Esophagus squamous epithelium (tissue), 5 donors: ENCODE measurements at places on chromosomes 6 and 20.

DNA sequence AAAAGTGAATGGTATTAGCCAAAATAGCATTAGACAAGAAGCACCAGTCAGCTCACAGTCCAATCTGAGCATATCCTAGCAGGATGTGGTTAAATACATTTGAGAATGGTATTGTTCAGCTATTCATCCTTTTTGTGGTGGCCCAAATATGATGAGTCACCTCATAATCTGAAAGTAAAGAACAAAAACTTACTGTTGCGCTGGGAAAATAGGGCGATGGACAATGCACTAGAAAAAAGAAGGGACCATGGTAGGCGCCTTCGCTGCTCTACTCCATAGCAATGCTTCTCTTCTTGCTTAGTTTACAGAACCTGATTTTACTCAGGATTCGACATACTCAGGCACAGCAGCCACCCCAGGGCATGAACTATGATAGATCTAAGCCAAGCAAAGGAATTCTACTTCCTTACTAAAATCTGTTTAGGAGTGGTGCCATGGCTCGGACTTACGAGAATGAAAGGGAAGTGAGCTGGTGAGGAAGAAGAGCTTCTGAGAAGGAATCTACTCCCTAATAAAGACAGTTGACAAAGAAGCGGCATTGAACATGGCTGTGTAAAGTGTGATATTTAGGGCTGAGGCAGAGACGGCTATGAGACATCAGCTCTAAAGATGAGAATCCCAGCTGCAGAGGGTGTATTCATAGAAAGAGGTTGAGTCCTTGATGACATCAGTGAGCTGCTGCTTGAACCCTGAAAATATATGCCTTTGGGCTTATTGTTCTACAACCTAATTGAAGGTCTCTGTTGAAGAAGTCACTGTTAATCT lies 16.6 kb upstream of the FBXO9 start:
- DNase-seq: no peak

GRCh38 chr20:46725186-46726165 lies 16.0 kb downstream of the SLC2A10 start:
- no peak for DNase-seq

DNA sequence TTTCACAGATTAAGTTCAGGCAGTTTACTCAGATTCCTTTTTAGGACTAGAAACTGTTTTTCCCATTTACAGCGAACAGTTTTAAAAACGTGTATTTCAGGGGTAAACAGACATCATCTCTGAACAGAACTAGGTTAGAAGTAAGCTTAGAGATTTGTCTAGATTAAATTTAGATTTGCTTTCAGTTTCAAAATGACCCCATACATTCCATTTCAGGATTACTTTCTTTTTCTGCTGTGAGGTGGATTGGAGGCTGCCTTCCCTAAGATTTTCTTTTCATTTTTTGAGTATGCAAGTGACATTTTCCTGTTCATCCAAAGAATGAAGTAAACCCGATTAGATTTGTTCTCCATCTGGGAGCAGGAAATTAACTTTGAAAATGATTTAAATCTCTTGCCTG lies 747.2 kb downstream of the KHDRBS2 start:
- no peak for DNase-seq

DNA sequence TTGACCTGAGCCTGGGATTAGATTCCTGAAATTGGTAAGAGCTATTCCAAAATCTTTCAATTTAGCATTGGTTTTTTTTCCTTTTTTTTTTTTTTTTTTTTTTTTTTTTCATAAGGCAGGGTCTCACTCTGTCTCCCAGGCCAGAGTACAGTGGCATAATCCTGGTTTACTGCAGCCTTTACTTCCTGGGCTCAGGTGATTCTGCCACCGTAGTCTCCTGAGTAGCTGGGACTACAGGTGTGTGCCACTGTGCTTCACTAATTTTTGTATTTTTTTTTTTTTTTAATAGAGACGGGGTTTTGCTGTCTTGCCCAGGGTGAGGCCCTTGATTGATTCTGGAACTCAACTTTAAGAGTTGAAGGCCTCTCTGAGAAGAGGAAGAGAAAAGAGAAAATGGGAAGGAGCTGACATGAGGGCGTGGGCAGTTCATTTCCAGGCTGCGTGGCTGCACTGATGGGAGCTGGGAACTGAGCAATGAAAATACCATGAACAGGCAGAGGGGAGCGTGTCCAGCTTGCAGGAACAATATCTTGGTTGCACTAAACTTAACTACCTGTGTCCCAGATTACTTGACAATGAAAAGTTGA lies 24.6 kb downstream of the KDM1B start:
- DNase-seq: no peak

DNA sequence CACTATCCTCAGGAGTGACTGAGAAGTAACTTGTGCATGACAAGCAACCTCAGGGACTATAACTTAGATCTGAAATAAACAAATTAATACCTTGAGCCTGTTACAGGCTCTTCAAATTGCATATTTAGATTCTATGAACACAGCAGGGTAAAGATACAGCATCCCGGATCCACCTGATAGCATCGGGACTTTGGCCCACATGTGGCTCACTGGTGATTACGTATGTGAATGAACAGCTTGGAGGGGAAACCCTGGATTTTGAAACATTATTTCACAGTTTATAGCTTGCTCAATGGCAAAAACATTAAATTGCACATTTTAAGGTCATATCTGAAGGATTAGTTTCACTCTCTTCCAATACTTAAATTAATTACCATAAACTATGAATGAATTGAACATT lies 133.2 kb downstream of the KHDRBS2 start:
- DNase-seq: no peak

GRCh38 chr6:130752267-130752666 lies 74.9 kb upstream of the SMLR1 start:
- DNase-seq: no peak

- DNase-seq: no peak
These were observed 841.1 kb upstream of the MANEA start for GRCh38 chr6:94736236-94736635.

DNA sequence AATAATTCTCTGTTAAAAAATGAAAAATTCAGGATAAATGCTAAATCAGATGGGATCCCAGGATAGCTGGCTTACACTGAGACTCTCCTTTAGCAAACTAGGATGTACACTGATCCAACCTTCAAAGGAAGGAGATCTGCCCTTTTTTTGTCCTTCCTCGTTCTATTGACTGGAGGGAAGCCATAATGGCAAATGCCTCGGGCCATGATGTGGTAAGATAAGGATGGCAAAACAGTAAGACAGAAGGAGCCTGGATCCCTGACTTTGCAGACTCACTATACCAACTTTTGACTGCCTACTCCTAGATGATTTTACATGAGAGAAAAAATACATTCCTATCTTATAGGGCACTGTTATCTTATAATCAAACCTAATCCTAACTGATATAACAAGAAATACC lies 156.9 kb upstream of the BEND3 start:
- no peak for DNase-seq

DNA sequence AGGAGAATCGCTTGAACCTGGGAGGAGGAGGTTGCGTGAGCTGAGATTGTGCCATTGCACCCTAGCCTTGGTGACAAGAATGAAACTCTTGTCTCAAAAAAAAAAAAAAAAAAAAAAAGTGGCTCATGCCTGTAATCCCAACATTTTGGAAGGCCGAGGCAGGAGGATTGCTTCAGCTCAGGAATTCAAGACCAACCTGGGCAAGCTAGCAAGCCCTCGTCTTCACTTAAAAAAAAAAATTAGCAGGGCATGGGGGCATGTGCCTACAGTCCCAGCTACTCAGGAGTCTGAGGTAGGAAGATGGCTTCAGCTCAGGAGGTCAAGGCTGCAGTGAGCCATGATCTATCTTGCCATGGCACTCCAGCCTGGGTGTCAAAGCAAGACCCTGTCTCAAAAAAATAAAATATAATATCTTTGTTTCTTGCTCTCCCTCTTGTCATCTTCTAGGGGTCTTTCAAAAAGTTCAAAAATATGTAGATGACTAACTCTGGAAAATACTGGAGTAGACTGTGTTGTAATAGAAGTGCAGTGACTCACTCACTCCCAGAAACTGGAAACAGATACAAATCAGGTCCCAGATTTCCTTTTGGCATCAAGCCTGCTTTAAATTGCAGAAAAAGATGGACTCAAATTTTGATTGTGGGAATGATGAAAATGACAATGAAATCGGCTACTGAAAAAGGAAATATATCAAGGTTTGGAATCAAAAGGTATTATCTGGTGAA lies 2.8 kb upstream of the GINM1 start:
- DNase-seq: no peak

DNA sequence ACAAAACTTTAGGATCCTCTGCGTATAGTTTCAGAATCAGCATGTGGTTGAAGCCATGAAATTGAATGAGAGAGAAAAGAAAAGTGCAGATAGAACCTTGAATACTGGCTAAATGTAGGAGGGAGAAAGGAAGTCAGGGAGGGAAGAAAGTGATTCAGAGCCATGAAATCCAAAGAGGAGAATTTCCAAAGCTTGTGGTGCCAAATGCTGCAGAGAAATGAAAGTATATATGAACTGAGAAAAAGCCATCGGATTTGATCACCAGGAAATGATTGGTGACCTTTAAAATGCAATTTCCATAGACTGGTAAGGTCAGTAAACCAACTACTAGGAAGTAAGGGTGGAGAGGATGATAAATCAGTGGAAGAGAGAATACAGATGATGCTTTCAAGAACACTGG lies 142.3 kb downstream of the TFAP2A start:
- no peak for DNase-seq

GRCh38 chr20:58459058-58459750 lies 56.0 kb downstream of the APCDD1L start:
- DNase-seq: no peak

- DNase-seq: no peak
These were observed 72.9 kb upstream of the MRAP2 start for GRCh38 chr6:83960664-83961063.

DNA sequence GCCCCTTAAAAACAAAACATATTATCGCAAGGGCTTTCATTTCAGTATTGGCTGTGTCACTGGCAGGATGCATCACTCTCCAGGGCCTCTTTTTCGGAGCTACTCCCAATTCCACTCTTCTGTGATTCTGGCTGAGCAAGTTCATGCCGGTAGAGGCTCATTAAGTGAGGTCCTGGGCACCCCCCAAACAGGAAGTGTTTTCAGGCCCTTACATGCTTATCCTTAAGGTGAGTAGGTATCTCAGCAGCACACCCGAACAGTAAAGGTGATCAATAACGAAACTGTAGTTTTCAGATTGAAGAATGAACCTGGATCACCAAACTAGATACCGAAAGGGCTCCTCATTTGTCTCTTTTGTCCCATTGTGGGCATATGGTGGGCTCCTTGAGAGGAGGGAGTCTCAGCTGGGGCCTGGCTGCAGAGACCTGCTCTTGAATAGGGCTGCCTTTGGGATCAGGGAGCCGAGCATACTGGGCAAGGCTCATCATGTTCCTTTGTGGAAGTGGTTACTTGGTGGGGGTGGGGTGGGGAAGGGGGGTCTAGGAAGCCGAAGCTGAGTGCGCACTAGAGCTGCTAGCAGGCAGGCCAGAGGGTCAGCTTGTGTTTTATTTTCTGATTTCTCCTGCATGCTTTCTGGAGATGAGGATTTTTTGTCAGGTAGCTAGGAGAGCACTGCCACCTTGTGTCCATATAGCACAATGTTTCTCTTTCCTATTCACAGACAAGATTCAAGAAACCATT lies 65.2 kb downstream of the CDS2 start:
- no peak for DNase-seq

- no peak for DNase-seq
These were observed 48.2 kb downstream of the AGPAT4 start for GRCh38 chr6:161225681-161226008.

- no peak for DNase-seq
These were observed 14.7 kb upstream of the RCAN2 start for GRCh38 chr6:46505693-46506512.

DNA sequence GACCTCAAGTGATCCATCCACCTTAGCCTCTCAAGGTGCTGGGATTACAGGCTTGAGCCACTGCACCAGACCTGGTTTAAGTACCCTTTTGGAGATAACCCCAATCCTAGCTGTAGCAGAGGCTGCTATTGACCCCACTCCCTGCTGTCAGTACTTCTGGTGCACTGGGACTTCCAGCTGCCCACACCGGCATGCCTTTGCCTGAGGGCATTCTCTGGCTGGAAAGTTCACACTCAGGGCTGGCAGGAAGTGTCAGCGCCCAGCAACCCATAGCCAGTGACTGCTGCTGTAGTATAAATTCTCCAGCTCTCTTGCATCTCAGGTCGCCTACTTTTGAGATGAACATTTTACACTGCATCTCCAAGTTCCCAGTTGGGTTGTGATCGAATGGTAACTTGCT lies 75.3 kb downstream of the UTRN start:
- no peak for DNase-seq

DNA sequence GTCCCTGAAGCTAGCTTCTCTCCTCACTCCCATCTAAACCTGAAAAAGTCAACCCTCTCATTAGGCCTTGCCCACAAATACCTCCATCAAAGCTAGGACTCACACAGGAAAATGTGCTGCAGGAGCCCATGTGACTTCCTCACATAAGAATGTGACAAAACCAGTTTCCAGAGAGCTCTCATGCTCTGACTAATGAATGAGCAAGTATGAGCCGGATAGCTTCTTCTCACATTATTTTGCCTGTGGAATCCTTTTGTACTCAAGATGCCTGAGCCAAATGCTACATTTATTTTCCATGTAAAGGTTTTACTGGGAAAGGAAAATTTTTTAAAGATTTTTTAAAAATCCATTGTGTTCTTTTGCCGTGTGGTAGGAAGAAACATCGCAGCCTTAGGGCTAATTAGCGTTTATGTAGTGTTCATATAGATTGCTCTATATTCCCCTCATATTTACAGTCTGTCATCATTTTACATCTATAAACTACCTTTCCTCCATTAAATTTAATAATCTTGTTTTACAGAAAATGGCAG lies 68.6 kb upstream of the CCN6 start:
- no peak for DNase-seq

DNA sequence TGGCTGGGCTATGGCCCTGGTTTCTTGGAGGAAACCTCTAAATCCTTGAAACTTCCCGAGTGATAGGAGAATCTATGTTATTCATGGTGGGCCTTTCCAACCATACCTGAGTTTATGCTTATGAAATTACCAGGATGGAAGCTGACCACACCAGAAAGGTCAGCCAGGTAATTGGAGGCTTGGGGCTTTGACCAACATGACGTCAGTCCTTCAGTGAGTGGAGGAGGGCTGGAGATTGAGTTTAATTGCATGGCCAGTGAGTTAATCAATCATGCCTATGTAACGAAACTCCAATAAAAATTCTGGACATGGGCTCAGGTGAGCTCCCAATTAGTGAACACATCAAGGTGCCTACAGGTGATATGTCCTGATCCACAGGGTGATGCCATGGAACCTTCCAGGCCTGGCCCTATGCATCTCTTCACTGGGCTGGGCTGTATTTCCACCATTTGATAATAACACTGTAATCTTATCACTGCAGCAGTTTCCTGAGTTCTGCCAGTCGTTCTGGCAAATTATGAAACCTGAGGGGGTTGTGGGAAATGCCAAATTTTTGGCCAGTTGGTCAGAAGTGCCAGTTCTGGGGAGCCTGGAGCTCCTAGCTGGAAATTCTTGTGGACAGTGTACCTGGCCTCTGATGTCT lies 106.5 kb downstream of the CDH26 start:
- no peak for DNase-seq
